Ammon's horn (tissue), 1 donor: ENCODE measurements at places on chromosomes 2 and 18.

- no peak for DNase-seq
These were observed 102.6 kb upstream of the HS6ST1 start for GRCh38 chr2:128421286-128421685.

DNA sequence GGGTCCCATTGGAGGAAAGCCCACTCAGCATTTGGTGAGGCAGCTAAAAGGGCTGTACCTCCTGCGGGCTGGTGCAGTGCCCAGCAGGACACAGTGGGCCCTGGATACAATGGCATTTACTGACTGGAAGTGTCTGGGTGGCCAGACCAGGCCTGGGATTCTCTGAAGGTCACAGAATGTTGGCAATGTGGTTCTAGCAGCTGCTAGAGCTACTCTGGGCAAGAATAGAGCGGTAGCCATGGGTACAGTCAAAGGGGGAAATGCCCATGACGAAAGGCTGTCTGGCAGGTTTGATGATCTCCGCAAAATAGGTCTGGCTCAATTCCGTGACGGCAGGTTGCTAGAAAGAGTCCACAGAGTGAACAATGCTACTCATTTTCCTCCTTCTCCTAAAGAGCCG is 241.8 kb downstream of the AFF3 start:
- DNase-seq: peak; percentile 67

GRCh38 chr2:135245071-135245470 is 193.0 kb downstream of the RAB3GAP1 start:
- DNase-seq: no peak

- no peak for DNase-seq
These were observed 32.9 kb downstream of the RTP5 start for GRCh38 chr2:241902357-241902991.

DNA sequence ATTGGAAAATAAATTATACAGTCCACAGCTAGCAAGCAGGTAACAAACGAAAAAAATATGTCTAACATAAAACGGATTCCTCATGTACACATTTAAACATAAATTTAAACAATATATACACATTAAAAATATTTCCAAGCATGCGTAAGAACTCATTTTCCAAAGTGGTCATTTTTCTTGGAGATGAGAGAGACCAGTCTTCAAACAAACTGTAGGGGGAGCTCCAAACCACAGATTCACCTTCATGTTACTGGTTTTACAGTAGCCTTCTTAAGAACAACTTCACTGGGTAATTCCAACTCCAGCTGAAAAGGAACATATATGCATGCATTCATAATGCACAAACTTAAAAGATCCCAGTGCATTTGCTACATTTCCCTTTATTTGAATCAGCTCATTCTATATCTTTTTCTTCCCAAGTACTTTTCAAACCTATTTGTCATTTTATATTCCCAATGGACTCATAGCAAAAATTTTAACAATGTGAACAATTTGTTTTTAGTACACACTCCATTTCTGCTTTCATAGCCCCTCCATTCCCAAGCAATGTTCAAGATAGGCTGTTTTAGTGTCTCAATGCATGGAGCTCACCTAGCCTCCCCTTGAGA is 4.7 kb upstream of the STAMBP start:
- peak; percentile 88 for DNase-seq

- DNase-seq: peak; percentile 73
These were observed 24.7 kb upstream of the CEP68 start for GRCh38 chr2:65031341-65032018.

- no peak for DNase-seq
These were observed 68.7 kb downstream of the ZDBF2 start for GRCh38 chr2:206343144-206343543.

DNA sequence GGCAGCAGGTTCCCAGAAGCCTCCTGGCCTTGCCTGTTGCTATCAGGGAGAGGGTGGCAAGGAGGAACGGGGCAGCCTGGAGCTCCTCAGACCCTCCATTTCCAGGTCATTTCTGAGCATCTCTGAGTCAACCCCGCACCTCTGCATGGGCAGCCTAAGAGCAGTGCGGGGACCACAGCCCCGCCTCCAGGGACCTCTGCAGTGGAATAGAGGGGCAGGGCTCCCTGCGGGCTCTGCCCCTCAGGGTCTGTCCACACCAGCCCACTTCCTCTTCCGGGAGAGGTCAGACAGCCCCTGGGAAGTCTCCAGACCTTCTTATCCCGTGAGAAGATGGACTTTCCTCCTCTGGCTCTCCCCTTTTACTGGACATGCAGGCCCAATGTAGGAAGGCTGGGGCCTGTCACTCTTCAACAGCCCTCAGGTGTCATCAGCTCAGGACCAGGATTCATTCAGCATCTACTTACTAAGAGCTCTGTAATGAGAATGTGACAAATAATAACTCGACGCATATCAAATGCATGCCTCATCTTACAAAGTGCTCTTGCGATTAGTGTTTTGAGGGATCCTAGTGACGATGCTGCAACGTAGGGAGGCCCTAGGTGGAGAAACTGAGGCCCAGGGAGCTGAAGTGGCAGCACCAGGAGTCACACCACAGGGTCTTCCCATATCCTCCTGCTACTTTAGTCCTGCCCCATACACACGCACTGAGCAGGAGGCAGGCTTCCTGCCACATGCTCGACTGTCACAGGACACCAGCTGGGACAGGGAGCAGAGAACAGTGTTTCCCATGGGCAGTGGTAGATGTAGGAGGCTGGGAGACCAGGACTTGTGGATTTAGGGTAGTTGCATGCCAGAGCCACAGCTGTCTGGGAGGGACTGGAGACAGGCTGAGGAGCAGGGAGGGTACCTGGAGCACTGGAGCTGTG is 28.0 kb downstream of the SH2D6 start:
- no peak for DNase-seq

- DNase-seq: no peak
These were observed 65.2 kb upstream of the CTDP1 start for GRCh38 chr18:79614211-79614955.

DNA sequence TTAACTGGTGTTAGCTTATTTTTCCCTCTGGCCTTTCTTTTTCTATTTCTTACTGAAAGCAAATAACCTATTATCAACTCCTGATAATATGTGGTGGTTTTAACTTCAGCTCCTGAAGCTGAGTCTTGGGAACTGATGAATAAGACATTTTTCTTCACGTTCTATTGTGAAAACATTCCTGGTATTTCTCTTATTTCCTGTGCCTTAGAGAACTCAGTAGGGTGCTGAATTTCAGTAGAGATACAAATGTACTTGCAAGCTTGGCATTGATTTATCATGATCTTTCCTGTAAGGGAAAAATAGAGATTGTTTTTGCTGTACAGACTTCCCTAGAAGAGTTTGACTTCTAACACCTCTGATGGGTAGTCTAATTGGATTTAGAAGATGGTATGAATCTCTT is 52.8 kb upstream of the DCC start:
- DNase-seq: no peak

DNA sequence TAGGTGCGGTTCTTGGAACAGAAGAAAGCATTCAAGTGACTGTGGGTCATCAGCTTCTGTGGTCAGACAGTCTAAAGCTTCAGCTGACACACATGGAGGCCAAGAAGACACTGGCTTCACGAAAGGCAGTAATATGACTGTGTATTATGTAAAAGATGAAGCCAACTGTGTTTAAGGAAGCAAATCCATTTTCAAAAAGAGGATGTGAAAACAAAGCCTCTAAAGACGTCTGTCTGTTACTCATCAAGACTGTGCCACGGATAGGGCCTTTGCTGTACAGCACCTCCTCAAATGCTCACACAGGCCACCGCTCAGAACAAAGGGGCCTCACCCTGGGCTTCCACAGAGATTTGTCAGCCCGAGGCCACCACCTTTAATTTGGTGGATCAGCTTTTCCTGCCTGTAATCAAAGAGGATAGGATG is 21.1 kb upstream of the TMEM163 start:
- DNase-seq: peak; percentile 53

DNA sequence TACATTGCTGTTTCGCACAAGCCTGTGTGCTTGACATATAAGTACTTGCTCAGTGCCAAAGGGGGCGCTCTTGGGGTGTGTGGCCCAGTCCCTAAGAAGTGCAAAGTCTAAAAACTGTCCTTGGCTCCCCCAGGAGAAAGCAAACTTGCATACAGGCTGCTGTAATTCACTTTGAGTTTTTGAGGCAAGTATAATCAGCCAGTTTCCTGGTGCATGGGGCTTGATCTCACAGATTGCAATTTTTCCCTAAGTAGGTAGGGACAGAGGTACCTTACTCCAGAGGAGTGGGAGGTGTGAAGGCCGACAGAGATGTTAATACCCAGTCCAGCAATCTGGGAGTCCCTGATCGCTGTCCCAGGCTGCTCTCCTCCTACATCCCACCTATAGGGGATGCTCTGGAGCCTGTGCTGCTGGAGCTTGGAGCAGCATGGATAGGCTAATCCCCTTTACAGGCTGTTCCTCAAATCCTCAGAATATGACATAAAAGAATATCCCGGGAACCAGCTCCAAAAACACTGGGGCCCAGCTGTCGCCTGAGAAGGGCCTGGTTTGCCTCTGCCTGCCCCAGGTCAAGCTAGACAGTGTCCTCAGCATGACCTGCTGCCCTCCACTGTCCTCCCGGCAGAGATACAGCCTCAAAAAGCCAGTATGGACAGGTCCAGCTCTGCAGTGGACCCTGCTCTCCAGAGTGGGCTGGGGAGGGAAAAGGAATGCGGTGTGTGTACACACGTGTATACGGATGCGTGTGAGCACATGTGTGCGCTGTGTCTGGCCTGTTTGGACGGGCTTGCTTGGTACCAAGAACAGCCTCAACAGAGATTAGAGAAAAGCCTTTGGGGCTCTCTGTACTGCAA is 136.5 kb upstream of the HAAO start:
- no peak for DNase-seq

DNA sequence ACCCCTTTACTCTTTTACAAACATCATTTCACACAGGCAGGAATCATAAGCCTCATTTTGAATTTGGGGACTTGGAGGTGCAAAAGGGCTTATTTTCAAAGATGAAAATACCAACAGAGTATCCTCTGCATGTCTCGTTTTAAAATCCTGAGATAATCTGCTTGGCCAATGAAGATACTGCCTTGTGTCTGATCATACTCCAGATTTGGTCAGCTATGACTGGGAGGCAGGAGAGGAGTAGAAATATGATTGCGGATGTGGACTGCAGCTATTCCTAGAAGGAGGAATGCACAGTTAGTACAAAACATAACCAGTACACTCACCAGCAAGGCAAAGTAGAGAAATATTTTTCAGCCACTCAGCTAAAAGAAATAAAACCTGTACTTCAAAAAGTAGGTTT is 342.3 kb downstream of the RPRM start:
- no peak for DNase-seq

DNA sequence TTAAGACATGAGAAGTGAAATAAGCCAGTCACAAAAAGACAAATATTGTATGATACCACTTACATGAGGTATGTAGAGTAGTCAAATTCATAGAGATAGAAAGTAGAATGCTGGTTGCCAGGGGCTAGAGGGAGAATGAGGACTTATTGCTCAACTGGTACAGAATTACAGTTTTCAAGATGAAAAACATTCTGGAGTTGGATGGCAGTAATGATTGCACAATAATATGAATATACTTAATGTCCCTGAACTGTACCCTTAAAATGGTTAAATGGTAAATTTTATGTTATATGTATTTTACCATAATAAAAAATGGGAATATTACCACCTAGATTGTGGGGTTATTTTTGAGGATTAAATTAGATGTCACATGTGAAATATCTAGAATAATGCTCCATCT is 341.2 kb downstream of the CLIP4 start:
- no peak for DNase-seq

GRCh38 chr2:173213181-173213580 is 137.5 kb downstream of the MAP3K20 start:
- no peak for DNase-seq

GRCh38 chr2:227204452-227204851 is 40.0 kb downstream of the COL4A3 start:
- DNase-seq: no peak

- no peak for DNase-seq
These were observed 133.0 kb upstream of the MYO3B start for GRCh38 chr2:170044751-170045478.

DNA sequence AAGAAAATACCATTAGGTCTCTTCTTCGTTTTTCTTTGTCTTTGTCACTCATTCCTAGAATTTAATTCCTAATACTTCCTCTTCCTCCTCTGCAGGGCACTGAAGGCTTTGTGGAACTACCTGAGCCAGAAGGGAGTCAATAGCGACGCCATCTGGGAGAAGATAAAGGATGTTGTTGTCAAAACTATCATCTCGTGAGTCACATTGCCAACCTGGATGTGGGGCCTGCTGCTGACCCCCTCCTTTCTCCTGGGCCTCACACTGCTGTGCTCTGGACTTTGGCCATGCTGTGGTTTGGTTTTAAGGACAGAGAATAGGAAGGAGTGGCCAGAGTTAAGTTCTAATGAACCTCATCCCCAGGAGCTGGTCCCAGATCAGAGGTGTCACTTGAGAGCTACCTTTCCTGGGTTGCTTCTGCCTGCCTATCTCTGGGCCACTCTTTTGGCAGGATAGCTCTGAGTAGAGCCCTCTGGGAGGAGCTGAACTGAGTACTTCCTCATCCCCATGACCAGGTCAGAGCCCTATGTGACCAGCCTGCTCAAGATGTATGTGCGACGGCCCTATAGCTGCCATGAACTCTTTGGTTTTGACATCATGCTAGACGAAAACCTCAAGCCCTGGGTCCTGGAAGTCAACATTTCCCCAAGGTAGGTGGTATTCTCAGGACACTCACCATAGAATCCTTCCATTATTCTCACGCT is 33.1 kb upstream of the CYP27A1 start:
- DNase-seq: no peak

- DNase-seq: no peak
These were observed 46.5 kb downstream of the RALBP1 start for GRCh38 chr18:9521770-9522169.

DNA sequence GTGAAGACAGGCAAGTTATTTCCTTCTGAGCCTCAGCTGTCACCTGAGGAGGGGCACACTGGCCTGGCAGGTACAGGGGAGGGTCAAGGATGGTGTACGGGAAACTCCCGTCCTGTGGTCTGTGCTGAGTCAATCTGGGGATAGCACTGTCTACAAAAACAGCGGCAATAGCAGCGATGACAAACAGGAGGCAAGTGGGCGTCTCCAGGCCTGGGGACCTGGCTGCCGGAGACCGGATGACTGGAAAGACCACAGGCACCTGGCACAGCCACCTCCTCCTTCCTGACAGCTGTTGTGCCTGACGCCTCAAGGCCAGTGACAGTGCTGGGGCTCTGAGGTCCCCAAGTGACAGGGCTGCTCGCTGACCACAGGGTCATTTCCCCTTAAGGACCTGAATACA is 202.1 kb upstream of the HS6ST1 start:
- DNase-seq: no peak
